ENCODE measurements at places on chromosomes 3 and 15.

DNA sequence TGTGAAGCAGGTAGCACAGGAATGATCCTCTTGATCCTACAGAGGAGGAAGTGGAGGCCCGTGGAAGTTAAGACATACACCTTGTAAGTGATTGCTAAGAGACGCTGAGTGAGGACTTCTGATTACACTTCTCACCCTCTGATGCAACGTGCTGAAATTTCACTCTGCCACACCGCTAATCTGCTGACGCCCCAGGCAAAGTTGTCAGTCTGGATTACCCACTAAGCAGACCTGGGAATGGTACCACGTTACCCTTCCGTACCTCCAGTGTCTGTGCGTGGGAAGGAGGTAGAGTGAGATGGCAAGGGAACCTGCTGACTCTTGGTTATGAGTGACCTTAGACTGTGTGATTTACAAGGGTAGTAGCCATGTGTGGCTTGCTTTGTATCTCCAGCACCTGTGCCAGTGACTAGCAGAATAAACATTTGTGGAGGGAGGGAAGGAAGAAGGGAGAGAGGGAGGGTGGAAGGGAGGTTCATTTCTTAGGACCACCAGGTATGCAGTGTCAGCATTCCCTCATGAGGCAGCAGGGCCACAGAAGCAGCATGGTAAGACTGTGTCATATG is 115.0 kb downstream of the ALDH1A2 start:
- no peak for DNase-seq

DNA sequence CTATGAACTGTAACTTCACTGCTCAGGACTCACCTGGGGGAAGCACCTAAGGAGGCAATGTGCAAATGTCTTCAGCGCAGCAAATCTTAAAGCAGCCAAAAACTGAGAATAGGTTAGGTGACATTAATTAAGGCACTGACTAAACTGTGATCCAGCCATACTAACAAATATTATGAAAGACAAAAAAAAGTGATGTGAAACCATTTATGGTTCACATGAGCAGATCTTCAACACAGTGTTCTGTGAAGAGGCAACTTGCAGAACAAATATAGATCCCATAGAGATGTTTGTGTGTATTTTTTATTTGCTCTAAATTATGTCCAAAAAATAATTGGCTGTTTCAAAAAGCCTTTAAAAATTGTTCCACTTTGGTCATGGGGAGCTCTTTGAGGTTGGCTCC is 24.1 kb upstream of the MITF start:
- DNase-seq = no peak

- DNase-seq = no peak
Observed at GRCh38 chr3:73813291-73813690, 188.6 kb upstream of the PDZRN3 start.

GRCh38 chr3:124885466-124886167 is 1.5 kb downstream of the ITGB5 start:
- no peak for DNase-seq

GRCh38 chr3:107629566-107629965 is 106.8 kb downstream of the BBX start:
- no peak for DNase-seq

DNA sequence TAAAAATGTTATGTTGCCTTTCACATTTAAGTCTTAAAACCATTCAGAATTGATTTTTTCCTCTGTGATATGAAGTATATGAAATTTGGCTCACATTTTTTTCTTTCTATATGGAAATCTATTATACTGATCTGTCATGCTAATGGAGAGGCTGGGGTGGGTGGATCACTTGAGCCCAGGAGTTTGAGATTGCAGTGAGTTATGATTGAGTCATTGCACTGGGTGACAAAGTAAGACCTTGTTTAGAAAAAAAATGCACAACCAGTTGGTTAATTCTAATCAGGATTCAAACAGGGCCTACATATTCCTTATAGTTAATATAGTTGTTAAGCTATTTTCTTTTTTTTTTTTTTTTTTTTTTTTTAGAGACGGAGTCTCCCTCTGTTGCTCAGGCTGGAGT is 230.5 kb downstream of the MFSD1 start:
- DNase-seq = no peak

DNA sequence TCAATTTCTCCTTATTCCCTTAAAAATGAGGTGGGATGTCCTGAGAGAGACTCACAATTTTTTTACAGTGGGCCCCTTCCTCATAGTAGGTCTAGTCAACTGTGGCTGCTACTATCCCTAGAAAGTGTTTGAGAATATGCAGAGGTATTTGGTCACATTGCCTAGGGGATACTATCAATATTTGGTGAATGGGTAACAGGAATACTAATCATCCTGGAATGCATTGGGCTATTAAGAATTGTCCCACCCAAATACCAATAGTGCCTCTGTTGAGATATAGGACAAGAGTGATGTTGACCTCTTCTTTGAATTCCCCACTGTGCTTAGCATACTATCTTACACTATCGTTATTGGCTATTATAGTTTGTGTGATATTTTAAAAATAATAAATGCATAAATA is 389.4 kb downstream of the DIPK2A start:
- no peak for DNase-seq

DNA sequence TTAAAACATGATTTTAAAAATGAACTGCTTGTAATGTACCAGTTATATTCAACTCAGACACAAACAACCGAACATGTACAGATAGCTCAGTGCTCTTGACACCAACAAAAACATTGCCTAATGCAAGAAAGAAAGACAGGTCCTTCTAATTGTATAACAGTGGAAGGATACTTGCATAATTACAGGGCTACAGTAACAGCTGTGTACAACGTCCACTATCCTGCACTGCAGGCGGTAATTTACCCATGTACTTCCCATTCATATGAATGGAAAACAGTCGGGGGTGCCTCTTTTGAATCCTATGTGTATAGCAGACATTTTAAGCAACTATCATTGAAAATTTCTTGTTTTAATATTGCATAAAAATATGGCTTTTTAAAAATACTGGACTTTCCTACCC is 41.1 kb upstream of the PLSCR5 start:
- DNase-seq = no peak

DNA sequence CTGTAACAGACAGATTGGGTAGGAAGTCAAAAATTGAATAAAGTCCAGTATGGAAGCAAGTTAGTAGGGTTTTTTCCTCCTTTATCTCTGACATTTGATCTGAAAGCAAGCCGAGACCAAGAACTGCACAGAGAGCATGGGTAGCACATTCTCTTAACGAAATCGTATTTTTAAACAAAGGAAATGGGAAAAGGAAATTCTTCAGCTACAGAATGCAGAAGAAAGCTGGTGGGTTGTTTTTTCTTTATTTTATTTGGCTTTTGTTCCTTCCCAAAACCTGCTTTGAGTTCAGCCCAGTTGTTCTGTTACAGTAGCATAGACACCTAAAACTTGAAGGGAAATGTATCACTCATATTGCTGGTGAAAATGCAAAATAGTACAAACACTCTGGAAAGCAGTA is 397.0 kb downstream of the GBE1 start:
- DNase-seq = no peak

GRCh38 chr3:183664913-183665381 is 29.5 kb downstream of the KLHL24 start:
- no peak for DNase-seq

- DNase-seq = no peak
Observed at GRCh38 chr15:23013681-23014080, 25.7 kb downstream of the TUBGCP5 start.

DNA sequence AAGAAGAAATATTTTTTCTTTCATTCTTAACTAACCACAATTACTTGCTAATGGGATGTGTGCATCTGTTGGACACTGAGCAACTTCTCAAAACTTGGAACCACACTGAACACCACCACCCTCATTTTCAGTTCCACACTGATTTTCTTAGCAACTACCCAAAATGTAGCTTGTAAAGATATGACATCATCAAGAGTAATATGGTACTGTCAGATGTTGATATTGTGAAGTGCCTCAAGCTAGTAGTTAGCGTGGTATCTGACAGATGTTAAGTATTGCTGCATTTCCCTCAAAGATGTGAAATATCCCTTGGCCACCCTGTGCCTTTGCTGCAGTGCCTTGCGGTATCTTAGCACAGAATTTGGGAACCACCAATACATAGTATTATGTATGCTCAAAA is 9.3 kb downstream of the RFTN1 start:
- no peak for DNase-seq

DNA sequence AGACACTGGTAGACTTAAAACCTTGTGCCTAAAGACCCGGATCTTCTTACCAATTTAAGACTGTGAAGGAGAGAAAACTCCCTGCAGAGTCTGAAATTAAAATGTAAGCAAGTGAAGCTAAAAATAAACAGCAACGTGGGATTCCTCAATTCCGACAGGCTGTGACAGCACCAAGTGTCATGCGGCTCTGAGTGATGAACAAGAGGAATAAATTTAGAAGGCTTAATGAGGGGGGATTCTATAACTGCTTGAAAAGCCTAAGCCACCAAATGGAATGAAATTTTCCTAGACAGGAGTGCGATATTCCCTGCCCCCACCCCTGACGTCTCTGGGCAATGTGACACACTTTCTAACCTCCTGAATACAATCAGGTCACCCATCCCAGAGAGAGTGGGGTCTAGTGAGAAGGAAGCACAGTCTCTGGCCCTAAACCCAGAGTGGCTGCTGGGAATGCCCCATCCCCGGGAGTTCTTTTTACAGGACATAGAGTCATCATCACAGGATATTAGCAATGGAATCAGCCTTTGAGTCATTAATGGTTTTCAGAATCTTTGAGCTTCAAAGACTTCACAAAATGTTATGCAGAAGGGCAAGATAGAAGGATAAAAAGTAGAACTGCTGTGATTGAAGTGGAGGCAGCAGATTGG is 114.3 kb downstream of the EDEM1 start:
- no peak for DNase-seq

DNA sequence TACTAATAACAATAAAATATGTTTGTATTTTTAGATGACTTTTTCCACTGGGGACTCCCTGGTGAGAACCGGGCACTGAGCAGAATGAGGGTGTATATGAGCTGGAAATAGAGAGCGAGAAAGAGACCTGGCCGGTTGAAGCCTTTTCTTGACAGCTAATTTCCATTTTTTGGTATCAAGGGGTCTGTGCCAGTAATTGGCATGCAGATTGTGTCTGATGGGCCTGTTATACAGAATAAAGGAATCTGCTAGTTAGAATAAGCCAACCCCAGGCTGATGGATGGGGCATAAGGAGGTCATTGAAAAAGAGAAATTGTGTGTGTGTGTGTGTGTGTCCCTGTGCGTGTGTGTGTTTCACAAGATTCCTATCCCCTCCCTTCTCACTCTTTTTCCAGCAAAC is 83.9 kb downstream of the IL20RB start:
- no peak for DNase-seq

DNA sequence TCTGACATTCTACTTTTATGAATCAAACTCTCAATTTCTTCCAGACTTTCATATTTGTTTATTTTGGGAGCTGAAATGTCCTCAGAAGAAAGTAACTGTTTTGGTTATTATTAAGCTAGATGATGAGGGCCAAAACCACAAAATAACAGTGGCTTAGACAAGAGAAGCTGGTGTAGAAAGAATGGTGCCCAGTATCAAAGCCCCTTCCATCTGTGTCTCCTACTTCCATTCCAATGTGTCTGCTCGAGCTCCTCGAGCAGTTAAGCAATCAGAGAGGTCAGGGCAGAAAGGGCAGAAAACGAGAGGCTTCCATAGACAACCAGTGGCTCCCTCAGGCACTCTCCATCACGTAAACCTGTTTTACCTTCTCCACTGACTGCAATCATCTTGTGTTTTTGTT is 59.7 kb upstream of the MAGI1 start:
- no peak for DNase-seq

- DNase-seq = no peak
Observed at GRCh38 chr3:42668793-42669217, 15.3 kb downstream of the ZBTB47 start.

DNA sequence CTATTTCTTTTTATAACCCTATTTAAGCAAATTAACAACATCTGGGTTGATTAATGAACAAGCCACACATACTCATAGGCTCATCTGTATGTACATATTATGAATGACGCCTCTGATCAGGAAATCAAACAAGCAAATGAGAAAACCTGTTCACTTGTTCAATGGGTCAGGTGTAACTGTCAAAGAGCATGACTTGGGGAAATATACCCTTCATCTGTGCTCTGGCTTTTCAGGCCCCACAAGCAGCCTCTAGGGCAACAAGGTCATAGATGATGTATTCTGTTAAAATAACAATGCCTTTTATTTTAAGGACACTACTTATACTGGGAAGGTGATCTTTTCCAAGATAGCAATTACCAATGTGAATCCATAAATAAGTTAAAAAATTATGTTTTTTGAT is 102.0 kb downstream of the RBMS3 start:
- DNase-seq = no peak

Measured in DMS 273 treated with DMSO at 0.1 percent for 48 hours (cell line).